ENCODE measurements at places on chromosomes 6 and 20.

- DNase-seq = no peak
Observed at GRCh38 chr20:57008217-57008616, 258.2 kb downstream of the BMP7 start.

DNA sequence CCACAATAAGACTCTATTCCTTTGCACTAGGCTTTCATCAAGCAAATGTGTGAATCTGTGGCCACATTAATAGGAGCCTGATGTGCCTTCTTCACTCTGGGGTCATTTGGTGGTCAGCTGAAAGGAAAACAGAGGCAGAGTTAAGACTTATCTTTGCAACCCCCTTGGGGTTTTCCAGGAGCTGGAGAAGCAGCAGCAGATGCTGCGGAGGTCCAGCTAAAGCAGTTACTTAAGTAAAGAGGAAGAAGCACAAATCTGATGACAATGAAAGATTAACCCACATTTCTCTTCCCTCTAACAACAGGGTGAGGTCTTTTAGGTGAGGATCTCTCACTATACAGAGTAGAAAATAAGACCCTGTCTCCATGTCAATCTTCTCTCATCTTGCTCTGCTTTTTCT, 45.4 kb upstream of the QKI start:
- no peak for DNase-seq

DNA sequence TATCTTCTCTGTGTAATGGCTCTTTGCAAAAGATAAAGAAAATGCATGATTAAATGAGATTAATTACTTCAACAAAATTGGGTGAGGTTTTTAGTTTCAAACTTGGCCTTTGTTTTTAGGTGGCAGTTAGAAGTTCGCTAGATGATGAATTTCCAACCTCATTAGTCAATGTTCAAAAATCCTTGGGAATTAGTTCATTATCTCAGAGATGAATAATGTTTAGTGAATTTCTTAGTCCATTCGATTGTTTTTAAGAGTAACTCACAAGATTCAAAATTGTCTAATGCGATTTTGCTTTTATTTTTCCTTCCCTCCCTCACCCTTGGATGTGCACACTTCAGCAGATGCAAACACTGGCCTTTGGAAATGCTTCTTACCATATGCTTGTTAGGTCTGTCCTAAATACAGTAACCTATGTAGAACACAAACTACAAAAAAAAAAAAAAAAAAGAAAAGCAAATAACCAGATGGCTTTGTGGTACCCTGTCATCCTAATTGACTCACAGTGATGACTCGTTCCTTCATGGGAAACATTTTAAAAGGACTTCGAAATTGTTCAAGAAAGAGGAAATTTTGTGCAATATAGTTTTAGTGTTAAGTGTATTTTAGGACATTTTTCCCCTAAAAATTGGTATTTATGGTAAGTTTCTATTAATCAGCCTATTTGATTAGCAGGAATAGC, 66.7 kb downstream of the FAM229B start:
- DNase-seq = no peak

DNA sequence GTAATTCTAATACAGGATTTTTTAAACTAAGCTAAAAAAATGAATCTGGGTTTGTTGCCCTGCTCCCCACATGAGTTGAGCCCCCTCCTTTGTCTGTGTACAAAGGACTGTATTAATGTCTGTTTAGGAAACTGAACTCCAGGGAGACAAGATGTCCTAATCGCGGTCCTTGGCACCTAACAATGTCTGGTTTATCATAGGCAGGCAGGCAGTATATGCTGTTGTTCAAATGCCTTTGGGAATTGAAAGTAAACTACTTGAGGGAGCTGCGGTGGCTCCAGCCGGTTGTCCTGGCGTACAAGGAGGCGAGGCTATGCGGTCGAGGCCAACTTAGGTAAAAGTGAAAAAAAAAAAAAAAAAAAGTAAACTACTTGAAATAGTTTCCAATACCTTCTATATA, 98.5 kb downstream of the TULP4 start:
- DNase-seq = no peak

GRCh38 chr6:64255000-64255399, 619.4 kb downstream of the PHF3 start:
- no peak for DNase-seq

DNA sequence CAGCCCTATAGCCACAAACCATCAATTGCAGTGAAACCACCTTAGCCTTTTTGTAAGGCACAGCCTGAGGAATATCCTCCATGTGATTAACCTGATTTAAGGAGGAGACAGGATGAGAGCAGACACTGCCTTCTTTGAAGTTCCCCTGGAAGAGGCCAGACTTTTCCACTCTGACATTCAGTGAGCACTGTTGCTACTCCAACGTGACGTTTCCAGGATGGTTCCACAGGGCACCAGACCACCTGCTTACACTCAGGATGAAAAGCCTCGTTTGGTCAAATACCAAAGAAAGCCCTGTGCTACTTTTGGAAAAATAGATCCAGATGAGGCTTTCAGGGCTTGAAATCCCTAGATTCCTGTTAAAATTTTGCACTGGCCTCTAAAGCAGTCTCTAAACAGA, 1102.1 kb upstream of the FLRT3 start:
- no peak for DNase-seq

GRCh38 chr6:119495230-119495683, 145.7 kb upstream of the MAN1A1 start:
- DNase-seq = peak; percentile 7

GRCh38 chr6:157990321-157991066, 8.8 kb downstream of the SYNJ2 start:
- no peak for DNase-seq

DNA sequence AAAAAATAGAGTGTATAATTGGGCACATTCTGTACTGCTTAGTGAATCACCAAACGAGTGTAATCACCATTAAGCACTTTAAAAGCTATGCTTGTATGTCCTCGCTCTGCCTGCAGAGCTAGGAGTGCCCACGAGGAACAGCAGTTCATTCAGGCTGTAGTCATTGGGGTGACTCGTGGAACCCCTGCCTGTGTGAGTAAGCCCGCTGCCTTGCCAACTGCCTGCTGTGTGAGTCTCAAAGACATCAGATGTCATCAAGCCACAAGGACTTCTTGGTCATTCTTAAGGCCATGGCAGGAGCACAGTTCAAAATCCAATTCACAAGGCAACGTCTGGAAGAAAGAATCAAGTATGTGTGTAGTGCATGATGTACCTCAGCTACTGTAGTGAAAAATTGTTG, 60.4 kb downstream of the FOXO3 start:
- no peak for DNase-seq

GRCh38 chr20:49766979-49767521, 45.6 kb upstream of the SLC9A8 start:
- DNase-seq = no peak

- no peak for DNase-seq
Observed at GRCh38 chr6:47634210-47635047, 64.0 kb upstream of the ADGRF4 start.

DNA sequence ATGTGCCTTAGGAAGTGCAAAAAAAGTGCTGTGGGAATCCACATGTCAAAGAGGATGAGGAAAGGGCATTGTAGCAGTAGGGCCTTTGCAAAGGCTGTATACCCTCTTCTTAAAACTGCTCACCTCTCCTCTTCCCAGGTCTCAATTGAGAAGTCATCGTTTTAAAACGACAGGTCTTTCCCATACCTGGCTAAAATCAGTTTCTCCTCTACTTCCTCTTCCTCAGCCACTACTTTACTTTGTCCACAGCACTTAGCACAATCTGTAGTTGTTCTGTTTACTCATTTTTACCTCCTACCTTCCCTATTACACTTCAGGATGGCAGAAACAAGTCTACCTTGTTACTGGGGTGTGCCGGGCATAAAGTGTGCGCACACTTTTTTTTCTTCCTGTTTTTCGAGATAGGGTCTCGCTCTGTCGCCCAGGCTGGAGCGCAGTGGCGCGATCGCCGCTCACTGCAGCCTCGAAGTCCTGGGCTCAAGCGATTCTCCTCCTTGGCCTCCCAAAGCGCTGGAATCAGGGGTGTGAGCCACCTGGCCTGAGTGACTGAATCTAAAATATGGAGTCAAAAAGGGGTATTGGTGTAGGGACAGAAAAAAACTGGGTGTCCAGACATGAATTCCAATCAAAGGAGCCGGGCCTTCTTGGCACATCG, 9.8 kb upstream of the ELOVL5 start:
- DNase-seq = no peak

GRCh38 chr6:117513778-117514365, 31.4 kb downstream of the DCBLD1 start:
- DNase-seq = no peak

GRCh38 chr20:38766071-38766470, 17.8 kb downstream of the ACTR5 start:
- no peak for DNase-seq

DNA sequence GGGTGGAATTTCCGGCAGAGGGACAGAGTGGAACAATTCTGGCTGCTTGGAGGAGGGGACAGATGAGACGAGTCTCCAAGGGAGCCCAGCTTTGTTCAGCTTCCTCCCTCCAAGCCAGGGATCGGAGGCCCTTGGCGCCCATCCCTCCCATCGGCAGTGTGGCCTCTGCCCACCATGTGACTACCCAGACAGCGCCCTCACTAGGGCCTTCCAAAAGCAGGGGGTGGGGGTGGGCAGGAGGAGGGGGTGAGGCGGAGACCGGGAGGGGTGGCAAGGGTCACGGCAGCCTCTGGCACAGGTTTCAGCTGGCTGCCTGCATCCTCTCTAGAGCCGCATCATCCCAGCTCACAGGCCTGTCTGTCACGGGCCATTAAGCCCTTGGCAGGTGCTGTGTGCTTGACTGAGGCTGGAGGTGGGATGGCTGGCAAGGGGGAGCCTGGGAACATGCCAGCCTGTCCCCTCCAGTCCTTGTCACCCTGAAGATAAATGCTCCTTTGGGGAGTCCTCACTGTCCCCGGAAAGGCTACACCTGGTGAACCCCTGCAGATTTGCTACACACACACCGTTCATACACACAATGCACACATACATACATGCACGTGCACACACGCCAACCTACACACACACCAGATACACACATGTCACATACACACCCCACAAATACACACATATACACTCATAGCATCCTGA, 6.2 kb upstream of the FGD2 start:
- DNase-seq = peak; percentile 69

DNA sequence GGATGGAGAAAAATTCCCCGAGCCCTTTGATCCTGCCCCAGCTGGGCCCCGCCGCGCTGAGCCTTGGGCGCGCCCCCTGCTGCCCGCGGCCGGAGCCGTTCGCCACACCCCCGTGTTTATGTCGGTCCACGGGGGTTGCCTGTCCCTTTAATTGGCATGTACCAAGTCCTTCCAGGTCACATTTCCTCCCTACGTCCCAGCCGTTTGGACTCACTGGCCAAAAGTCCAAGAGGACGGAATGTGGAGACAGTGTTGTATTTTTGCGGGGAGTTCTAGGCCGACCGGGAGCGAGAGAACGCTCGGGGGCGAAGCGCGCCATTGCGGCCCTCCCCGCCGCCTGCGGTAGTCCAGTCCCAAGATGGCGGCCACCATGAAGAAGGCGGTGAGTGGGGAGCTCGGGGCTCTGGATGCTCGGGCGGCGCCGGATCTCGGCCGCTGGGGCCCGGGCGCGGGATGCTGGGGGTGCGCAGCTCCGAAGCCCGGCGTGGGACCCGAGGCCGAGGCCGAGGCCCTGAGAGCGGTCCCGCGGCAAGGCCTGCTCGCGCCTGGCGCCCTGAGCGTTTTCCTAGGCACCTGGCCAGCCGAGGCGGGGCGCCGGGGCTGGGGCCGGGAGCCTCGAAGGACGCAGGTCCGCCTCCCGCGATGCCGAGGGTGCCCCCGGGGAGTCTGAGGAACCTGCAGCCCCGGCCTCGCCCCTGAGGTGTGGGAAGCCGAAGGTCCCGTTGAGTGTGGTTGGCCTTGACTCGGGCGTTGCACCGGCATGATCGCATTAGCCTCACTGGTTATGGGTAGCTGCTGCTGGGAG, at the start of gene PFDN4:
TSS of gene PFDN4 (plus strand) at position 345 of the 805 bp plus-strand sequence. CDS start at position 359, 14 bp downstream.
- DNase-seq = peak; percentile 59

GRCh38 chr6:92495242-92495641, 924.1 kb downstream of the EPHA7 start:
- no peak for DNase-seq

DNA sequence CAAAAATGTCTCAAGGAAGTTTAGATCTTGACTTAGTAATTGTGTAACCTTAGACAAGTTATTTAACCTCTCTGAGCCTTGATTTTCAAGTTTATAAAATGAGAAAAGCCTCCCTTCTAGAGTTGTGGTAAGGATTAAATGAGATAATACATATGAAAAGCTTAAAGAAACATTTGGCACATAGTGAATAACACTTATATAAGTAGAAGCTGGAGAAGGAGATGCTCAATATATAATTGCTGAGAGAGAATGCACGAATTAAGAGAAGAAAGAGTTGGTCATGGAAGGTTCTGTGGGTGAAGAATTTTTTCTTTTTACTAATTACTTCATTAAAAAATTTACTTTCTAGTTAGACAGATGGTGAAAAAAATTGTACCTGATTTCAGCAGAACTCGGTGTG, 5.3 kb downstream of the ACSS2 start:
- DNase-seq = no peak

DNA sequence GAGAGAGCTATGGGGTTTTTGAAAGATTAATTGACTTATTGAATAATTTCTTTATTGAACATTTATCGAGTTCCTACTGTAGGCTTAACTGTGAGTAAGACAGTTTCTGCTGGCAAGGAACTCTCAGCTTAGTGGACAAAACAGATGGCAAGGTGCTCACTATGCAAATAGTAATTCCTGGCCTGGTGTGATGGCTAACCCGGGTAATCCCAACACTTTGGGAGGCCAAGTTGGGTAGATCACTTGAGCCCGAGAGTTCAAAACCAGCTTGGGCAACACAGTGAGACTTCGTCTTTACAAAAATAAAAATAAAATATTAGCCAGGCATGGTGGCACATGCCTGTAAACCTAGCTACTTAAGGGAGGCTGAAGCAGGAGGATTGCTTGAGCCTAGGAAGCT, 13.5 kb upstream of the TGM2 start:
- no peak for DNase-seq

- no peak for DNase-seq
Observed at GRCh38 chr6:135922174-135922573, 70.7 kb downstream of the PDE7B start.

- DNase-seq = no peak
Observed at GRCh38 chr20:32911355-32911754, 52.6 kb downstream of the EFCAB8 start.

DNA sequence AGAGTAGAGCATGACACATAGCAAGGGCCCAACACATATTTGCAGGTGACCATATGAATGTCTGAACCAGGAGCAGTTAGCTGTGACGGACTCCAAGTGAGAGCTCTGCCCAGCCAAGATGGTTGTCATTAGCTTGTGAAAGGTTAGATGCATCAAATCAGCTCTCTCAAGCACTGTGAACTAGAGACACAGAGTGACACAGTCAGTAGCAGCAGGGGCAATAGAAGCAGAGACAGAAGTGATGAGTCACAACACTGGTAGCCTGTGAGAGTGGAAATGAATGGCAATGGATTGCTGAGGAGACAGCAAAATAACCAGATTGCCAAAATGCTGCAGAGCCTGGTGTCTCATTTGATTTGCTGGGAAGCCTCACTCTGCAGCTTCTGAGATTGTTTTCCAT, 558.9 kb downstream of the PKHD1 start:
- no peak for DNase-seq

DNA sequence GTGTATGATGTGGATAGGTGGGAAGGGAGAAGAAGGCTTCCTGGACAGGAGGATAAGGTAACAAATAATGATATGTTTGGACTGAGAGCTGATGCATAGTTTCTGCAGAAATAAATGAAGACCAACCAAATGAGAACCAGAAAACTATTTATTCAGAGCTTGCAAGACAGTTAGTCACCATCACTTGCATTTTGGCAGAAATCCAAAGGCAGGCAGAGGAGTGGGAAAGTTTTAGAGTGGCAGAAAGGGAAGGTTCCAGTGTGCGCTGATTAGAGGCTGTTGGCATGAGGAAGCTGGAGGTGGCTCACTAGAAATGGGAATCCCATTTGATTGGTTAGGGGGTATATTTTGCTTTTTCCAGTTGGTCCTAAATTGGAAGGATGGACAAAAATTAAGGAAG, 13.0 kb upstream of the F13A1 start:
- DNase-seq = no peak

GRCh38 chr6:26278536-26278935, 86.5 kb upstream of the BTN3A2 start:
- no peak for DNase-seq
